ENCODE measurements at places on chromosomes 2 and 18.

DNA sequence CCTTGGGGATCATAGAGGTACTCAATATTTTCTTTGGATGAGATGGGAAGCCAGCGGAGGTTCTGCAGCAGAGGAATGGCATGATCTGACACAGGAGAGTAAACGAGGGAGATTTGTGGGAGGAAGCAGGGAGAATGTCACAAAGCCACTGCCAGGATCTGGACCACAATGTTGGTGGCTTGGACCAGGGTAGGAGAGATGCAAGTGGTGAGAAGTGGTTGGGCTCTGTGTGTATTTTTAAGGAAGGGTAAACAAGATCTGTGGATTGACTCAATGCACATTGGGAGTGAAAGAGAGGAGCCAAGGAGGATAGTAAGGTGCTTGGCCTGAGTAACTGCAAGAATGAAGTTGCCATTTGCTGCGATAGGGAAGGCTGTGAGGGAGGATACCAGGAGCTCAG lies 10.5 kb upstream of the SMIM21 start:
- no peak for DNase-seq

DNA sequence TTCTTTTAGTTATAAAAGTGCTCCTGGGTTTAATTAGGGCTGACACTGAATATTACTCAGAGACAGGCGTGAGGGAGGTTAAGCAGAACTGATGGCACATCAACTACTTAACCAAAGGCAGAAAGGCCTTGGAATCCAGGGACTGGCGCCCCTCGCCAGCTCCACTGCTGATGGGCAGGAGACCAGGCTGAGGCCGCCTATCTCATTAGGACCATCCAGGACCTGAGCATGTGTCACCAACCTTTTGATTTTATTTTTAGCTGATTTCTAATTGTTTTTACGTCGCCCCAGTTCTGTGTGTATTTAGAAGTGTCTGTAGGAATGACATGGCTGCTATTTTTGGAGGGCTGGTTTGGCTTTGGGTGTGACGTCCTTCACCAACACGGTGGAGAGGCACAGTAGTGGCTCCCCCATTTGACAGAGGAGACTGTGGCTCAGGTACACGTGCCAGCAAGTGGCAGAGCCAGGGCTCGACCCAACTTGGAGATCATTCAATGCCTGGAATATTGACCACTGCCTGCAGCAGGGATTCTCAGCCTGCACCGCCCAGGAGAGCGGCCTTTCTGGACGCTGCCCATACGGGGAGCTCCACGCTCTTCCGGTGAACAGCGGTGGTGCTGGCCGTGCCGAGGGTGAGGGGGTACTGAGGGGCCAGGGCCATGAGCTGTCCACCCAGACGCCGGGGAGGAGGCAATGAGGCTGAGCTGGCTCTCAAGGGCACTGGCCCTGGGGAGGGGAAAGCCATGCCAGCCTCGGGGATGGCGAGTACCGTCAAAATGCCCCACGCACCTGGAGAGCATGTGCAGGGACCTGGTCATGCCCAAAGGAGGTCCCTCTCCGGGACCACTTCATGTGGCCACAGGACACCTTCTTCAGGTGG lies 205.7 kb downstream of the ASB1 start:
- DNase-seq: no peak

DNA sequence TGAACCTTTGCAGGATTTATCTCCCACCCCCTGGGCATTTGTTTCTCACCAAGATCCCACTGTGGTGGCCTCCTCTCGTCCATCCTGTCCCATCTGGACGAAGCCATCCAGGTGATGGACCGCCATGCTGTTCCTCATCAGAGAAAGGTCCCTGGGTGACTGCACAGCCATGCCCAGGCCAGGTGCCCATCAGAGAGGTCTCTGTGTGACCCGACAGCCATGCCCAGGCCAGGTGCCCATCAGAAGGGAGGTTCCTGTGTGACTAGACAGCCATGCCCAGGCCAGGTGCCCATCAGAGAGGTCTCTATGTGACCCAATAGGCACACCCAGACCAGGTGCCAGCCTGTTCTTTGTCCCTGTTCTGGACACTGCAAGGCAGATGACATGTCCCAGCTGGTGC lies 360.9 kb upstream of the SALL3 start:
- no peak for DNase-seq

GRCh38 chr2:217625557-217626169 lies 377.1 kb downstream of the TNS1 start:
- DNase-seq: no peak

GRCh38 chr2:28399956-28400355 lies 7.3 kb downstream of the FOSL2 start:
- DNase-seq: no peak

DNA sequence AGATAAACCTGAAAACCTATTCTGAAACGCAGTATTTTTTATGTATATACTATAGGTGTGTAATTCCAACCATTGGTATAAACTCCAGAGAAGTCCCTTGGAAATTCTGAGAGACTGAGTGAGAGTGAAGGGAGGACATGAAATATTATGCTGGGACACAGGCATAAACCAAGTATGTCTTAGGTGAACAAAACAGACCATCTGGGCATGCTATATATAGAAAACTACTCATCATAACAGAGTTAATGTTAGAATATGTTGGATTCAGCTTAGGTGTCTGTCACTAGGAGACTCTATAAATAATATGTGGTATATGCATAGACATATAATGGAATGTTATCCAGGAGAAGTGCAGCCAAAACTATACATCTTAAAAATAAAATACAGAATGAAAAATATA lies 282.6 kb downstream of the LRP1B start:
- DNase-seq: no peak

GRCh38 chr2:129347486-129348217 lies 631.8 kb upstream of the RAB6C start:
- no peak for DNase-seq

GRCh38 chr18:46411867-46412690 lies 244.9 kb downstream of the LOXHD1 start:
- no peak for DNase-seq

DNA sequence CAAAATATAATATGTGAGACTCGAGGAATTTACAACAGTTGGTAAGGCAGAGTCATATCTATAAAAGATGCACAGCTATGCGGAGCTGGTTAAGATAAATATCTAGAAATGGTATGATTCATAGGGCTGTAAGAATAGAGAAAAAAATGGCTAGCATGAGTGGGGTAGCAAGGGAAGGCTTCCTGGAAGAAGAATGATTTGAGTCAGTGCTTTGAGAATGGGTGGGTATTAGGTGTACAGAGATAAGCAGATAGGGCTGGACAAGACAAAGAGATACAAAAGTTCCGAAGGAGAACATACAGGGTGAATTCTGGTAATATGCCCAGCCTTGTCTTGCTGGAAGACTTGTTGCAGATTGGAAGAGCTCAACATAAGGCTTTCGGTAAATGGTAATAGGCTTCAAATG lies 291.5 kb upstream of the CCDC68 start:
- no peak for DNase-seq

- no peak for DNase-seq
Measured at GRCh38 chr18:36312806-36313395, 15.4 kb downstream of the FHOD3 start.

GRCh38 chr2:17309741-17310339 lies 208.4 kb downstream of the RAD51AP2 start:
- peak; percentile 44 for DNase-seq

- DNase-seq: no peak
Measured at GRCh38 chr18:73381699-73382036, 513.9 kb upstream of the NETO1 start.

- no peak for DNase-seq
Measured at GRCh38 chr2:220198896-220199295, 571.5 kb downstream of the SLC4A3 start.

- DNase-seq: no peak
Measured at GRCh38 chr2:71816815-71817214, 330.8 kb downstream of the CYP26B1 start.
